ENCODE measurements at places on chromosomes 4 and X.
A peak's percentile ranks its signal among the peaks of the same experiment; 100 is the strongest.

DNA sequence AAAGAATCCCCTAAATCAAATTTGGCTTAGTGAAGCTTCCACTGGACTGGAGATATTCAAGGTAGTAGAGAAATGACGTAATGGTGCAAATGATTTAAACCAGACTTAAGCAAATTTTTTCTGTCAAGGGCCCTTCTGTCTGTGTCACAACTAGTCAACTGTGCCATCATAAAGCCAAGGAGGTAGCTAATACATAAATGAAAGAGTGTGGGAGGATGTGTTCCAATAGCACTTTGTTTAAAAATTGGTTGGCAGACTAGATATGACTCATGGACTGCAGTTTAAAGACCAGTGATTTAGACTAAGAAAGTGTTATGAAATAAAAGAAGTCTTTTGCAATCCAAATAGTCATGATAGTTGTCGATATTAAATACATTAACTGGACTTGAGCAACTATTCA, 24.3 kb upstream of the TEX13C start:
- DNase-seq, result peak; percentile 27

DNA sequence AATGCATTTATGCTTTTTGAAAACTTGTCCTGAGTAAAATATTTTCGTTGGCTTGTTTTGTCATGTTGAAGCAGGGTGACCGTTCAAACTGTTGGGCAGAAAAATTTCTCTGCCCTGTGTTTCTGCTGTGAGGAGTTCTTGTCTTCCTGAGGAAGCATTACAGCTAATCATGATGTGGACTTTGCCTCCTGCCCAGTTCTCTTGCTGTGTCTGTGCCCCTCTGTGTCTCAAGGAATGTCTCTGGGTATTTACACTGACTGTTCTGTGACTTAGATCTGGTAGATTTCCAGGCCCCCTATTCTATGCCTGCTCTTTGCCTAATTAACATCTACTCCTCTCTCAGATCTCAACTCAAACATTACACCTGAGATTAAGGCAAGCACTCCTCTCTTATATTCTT, 30.4 kb upstream of the RPL34 start:
- DNase-seq, result no peak

DNA sequence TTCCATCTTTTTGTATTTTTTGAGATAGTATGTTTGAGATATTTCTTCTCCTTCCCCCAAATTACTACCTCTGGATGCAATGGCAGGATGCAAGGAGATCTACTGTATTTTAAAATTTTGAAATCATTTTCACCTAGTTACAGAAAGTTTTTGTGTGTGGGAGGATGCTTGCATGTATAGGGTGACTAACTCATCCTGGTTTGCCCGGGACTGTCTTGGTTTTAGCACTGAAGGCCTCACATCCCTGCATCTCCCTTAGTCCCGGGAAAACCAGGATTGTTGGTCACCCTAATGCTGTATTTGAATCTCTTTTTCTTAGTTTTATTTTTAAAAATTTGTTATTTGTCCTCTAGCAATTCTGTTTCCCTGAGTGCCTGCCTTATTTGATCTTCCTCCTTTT, 12.1 kb downstream of the SUPT20HL2 start:
- no peak for DNase-seq

GRCh38 chr4:86442881-86443280, 83.0 kb upstream of the MAPK10 start:
- no peak for DNase-seq

GRCh38 chr4:33485111-33485510, 2759.2 kb downstream of the ARAP2 start:
- no peak for DNase-seq

GRCh38 chr4:10143171-10143570, 26.6 kb upstream of the WDR1 start:
- DNase-seq, result no peak

DNA sequence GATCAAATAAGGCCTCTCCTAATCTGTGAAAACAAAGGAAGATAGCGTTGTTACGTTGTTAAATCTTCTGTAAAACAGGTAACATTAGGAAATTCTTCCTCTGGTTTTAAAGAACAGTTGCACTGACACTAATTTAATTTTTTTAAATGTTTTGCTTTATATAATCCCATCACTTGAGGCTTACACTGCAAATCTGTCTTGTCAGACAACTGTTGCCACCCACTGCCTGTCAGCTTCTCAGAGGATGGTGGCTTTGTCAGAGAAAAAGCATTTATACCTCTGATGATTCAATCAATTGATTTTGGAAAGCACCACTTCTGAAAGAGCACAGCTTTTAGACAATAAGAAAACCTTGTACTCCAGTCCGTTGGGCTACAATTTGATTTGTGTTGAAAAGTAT, 799.1 kb downstream of the FSTL5 start:
- DNase-seq, result no peak

DNA sequence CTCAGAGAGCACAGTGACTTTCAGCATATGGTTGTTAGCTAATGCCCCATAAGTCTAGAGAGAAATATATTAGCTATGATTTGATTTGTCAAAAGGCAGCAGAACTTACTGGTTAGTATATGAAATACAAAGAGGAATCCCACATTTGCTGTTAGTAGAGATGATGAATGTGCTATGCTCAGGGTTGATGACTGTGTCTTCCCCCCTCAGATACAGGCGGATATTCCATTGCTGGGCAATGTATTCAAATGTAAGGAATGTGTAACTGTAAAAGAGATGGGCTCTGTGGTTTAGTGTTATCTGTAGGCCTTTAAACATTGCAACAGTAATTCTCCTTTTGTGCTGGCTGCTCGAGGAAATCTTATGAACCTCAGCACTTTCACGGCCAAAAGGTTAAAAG, 528.9 kb upstream of the ARX start:
- DNase-seq, result no peak

DNA sequence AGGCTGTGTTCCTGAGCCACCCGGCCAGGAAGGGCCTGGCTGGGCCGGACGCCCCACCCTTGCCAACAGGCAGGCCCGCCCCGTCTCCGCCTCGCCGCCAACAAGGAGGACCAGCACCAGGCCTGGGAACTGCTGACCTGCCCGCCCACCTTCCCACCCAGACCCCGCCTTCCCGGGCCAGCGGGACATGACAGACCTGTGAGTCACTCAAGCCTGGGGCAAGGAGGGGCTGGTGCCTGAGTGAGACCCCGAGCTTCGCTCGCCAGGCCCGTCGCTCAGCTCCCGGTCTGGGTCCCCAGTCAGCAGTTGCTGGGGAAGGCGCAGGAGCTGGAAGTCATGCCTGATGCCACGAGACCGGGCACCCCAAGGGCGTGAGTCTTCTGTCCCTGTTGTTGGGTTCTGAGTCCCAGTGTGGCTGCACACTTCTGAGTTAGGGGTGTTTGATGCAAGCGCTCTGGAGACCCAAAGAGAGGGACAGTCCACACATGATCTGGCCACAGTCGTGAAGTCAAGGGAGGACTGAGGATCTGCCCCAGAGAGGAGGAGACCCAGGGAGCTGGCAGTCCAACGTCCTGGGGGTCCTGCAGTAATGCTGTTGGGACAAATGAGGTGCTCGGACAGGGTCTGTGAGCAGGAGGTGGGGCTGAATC, at the start of gene DNASE1L1:
DNASE1L1 (minus strand) TSS at position 33 of the 650 bp plus-strand sequence. CDS start 3,686 bp downstream, outside the sequence.
- peak; percentile 93 for DNase-seq

- peak; percentile 1 for DNase-seq
Measured at GRCh38 chr4:164287173-164287572, 466.8 kb upstream of the SMIM31 start.

GRCh38 chr4:6742989-6743388, 27.0 kb downstream of the BLOC1S4 start:
- DNase-seq, result no peak

DNA sequence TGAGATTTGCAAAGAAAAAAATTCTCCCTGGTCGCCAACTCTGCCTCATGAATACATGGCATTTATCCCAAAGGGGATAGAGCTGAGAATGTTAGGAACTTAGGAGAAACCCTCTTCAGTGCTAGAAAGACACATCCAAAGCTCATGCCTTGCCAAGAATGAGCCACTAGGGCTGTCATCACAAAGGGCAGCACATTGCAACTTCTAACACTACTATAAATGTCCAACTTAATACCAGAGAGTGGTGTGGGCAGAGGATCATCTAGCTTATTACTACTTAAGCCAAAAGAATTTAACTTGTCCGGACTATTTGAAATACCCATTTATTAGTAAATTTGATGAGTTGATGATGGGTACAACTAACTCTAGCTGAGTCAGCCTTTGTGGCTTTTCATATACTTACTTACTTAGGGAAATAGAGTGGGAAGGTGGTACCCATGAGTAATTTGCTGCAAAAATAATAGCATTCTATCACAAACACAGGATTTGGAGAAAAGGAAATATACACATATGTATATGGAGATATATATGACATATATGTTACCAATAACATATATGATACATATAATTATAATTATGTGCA, 66.3 kb upstream of the GAB1 start:
- DNase-seq, result no peak

DNA sequence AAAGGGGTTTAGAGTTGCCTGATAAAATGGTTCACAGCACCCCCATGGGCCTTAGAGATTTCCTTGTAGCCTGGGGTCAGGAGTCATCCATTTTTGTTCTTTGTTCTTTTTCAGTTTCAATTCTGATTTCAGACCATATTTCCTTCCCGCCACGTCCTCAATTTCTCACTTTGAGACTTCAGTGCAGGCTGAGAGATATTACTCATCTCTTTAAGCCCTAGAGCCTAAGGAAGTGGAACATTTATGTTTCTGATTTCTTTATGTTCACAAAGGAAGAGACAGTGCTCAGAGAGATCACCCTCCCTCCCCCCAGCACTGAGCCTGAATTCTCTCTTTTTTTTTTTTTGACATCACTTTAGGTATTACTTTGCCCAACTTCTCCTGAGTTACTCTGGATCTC, 56.3 kb downstream of the MSN start:
- no peak for DNase-seq

DNA sequence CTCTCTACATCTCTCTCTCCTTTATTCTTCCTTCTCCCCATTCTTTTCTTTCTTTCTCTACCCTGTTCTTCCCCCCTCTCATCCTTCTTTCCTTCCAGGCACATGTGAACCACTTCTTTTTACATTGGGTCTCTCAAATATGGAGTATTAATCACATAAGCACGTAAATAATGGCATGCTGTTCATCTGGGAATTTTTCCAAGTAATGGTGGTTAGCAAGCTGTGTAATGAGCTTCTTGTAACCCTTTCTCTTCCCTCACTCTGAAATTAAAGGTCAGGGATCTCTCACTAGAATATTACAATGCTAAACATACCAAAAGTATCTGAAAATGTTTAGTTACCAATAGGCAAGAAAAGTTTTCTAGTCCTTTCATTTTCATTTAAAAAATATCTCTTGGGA, 239.9 kb upstream of the TEX13A start:
- DNase-seq, result no peak

DNA sequence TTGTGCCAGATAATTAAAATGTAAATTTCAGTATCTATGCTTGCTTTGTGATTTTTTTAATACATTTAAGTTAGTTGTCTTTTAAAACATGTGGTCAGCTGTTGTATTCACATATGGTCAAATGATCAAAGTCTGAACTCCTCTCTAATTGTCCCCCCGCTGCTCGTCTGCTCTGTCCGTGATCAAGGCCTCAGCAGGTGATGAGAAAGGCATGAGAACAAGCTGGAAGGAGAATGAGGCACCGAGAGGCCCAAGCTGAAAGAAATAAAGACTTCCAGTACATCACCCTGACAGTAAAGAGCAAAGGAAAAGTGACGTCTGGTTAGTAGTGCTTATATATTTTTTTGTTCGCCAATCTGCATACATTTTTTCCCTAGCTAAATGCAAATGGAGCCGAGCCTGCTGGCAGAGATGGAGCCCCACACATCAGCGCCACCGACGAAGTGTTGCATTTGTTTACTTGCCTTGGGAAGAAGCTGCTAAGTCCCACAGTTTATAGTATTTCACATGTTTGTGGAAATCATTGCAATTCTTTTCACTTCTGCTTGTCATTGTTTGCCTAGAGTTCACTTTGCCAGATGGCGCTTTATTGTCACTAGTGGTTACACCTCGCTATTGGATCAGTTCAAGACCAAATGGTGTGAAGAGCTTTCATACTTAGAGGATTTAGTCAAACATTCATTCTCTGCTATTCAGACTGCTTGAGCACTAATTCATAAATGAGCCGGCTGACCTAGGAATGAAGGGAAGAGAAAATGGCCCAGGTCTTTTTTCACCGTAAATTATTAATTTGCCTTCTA, 181.5 kb downstream of the ZIC3 start:
- no peak for DNase-seq

GRCh38 chr4:35730414-35730813, 513.9 kb downstream of the ARAP2 start:
- no peak for DNase-seq

DNA sequence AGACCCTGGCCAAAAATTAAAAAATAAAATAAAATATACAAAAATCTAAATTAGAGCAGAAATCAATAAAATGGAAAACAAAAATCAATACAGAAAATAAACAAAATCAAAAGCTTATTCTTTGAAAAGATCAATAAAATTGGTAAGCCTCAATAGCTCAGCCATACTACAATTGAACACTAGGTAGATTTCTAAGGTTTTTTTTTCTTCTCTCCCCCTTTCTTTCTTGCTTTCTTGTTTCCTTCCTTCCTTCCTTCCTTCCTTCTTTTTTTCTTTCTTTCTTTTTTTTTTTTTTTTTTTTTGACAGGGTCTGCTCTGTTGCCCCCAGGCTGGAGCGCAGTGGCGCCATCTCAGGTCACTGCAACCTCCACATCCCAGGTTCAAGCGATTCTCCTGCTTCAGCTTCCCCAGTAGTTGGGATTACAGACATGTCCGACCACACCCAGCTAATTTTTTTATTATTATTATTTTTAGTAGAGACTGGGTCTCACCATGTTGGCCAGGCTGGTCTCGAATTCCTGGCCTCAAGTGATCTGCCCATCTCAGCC, 23.4 kb upstream of the PPP3CA start:
- DNase-seq, result no peak

DNA sequence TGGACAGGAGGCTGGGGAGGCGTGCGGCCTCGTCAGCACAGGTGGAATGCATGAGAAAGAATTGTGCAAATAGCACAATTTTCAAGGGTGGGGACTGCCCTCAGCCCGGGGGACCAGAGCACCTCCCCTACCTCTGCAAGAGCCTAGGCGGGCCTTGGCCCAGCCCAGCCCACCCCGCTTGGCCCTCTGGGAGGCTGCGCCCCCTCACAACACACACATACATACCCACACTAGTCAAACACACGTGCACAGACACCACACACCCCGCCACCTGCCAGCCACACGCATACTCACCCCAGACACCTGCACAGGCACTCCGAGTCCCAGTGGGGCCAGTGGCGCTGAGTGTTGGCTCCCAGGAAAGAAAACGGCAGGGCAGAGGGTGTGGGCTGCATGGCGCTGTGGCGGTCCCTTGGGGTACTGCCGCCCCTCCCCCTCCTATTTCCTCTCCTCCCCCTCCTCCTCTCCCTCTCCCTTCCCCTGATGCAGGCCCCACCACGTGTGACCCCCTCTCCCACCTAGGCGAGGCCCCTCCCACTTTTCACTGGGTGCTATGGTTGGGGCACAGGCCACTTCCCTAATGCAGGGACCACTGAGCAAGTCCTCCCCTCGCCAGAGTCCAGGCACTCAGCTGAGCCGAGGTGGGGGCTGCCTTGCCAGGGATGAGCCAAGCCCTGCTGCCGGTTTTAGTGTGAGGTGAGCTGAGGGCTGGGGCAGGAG, 84.5 kb downstream of the FAM53A start:
- peak; percentile 43 for DNase-seq

Measured in NB4 (cell line).